ENCODE measurements at places on chromosomes 7 and 10.

DNA sequence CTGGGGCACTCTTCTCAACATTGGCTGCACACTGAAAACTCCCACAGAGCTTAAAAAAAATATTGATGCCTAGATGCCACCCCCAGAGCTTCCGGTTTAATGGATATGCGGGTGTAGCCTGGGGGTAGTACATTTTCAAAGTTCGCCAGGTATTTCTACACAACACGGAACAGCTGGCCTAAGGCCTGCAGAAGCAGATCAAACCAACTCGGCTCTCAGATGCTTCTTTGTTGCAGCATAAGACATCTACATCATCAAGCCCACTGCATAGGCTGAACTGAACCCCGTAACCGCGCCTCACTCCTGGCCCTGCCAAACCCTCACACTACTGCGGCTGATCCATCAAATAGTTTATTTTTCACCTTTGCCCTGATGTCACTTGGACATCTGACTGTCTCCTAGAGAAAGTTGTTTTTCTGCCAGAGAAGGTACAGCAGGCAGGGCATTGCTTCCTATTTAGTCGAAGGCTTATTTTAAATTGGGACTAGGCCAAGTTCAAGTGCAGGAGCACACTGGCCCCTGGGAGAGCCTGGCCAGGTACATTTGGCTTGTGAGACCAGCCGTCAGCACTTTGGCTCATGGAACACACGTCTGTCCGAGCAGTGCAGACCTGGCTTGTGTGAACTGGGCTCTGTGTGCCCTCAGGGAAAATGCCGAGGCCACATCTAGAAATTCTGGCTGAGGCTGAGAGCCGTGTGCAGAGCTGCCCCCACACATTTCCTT is 113.3 kb downstream of the TACC2 start:
- DNase-seq, result no peak

DNA sequence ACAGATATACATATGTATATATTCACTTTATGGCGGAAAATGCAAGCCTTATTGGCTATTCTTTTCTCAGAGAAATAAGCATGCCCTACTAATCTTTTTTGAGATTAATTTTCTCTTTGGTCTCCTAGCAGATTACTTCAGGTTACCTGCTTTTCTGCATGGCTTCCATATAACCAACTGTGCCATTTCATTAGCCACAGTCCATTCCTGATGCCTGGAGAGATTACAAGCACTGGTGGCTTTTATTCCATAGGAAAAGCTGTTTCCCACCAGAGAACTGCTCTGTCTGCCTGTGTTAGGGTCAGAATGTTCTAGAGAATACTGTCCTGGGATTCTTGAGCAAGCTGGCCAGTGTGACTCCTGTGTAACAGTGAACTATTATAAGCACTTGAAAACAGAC is 59.8 kb downstream of the LRRN3 start:
- DNase-seq, result no peak

- no peak for DNase-seq
Observed at GRCh38 chr7:83528925-83529423, 120.0 kb downstream of the SEMA3E start.

DNA sequence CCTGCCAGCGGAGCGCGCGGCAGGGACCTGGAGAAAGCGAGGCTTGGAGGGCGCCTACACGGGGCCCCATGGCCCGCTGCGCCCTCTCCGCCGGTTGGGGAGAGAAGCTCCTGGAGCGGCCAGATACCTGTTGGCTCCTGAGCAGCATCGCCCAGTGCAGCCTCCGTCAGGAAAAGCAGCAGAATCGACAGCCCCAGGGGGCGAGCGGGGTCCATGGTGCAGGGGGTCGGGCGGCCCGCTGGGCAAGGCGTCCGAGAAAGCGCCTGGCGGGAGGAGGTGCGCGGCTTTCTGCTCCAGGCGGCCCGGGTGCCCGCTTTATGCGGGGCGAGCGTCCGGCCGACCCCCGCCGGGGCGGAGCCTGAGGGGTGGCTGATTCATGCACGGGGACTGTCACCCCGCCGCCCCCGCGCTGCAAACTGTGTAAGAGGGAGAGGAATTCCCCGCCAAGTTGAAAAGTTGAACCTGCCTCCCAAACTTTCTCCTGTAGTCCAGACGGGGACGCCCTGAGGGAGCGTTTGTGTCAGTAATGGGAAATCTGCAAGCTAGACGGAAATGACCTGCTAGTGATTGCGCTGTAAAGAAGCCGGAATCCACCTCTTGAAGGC is at the start of gene TFPI2:
TFPI2 (minus strand) TSS at position 290 of the 605 bp plus-strand sequence; CDS start at position 215, 75 bp downstream.
- DNase-seq, result peak; percentile 58

DNA sequence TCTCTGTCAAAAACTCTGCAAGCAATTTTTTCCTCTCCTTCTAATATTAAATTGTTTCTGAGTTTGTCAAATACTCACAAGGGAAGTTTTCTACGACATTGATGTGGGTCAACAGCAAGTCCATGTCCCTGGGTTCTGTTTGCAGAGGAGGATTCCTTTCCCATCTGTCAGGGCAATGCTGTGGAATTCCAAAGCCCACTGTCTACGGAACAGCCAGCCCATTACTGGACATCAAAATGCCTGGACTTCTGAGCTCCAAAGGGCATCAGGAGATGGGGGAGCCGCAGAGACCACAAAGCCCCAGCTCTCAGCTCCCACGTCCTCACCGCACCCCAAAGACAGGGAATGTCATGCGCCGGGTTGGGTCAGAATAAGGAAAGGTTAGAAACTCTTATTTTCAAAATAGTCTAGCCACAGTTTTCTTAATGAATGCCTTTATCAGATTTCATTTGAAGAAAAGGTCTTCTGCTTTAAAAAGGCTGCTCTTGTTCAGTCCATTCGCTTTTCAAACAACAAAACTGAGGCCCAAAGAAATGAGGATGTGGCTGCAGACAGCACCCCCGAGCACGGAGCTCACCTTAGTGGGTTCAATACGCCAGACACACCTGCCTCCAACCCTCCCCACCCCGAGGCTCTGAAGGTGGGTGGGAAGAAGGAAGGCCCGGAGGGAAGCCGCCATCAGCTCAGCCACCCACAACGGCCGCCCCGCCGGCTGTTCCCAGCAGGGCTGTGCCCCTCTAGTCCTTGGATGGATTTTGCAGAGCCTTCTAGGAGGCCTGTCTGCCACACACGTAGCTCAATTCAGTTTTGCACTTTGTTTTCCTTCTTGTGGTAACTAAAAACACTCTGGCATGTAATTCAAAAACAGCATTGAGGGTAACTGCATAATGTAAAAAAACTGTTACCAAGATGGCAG is 44.7 kb downstream of the PTPRN2 start:
- no peak for DNase-seq

DNA sequence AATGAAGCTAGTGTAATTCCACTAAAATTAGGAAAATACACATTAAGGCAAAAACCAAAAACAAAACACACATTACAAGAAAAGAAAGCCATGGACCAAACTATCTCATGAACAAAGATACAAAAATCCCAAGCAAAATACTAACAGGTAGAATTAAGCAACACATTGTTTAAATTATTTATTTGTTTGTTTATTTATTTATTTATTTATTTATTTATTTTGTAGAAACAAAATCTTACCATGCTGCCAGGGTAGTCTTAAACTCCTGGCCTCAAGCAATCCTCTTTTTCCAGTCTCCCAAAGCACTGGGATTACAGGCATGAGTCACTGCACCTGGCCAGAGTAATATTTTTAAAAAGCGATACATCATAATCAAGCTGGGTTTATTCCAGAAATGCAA is 6.8 kb upstream of the SLC29A3 start:
- no peak for DNase-seq

DNA sequence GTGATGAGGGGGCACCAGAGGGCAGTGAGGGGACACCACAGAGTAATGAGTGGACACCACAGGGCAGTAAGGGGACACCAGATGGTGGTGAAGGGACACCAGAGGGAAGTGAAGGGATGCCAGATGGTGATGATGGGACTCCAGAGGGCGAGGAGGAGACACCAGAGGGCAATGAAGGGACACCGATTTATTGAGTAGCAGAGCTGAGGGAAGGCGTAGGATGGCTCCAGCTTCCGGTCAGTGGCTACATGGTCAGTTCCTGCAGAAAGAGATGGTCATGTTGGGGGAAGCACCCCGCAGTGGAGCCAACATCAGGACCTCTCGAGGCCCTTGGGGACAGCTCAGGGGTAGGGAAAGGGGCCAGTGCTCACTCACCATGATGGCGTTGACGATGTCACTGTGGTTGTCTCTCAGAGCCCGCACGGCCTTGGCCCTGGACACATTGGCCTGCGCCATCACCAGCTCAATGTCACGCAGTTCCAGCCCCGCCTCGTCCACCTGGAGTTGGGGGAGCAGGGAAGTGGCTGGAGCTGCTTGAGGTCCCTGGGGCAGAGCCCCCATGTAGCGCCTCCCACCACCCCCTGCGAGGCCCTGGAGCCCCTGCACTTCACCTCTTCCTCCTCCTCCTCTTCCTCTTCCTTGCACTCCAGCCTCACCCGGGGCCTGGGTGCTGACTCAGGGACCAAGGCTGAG is 8.4 kb downstream of the NACAD start:
- DNase-seq, result no peak

- no peak for DNase-seq
Observed at GRCh38 chr10:116848032-116848943, 1.0 kb upstream of the ENO4 start.

GRCh38 chr7:105583061-105583460 is 1.8 kb upstream of the EFCAB10 start:
- no peak for DNase-seq

- no peak for DNase-seq
Observed at GRCh38 chr7:53684693-53685092, 649.3 kb downstream of the POM121L12 start.

DNA sequence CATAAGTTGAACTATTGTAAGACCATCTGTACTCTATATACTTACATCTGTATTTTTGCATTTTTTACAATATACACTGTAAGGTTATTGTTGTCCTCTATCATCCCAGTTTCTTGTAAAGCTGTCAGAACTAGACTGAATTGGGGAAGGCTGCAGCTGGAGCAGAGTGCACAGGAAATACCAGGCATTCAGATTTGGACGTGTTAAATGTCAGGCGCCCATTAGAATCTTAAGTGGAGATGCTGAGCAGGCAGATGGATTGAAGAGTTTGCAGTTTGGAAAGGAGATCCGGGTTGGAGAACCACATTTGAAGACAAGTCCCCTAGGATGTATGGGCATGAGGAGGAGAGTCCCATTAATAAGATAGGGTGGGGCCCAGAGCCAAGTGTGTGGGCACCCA is 40.4 kb downstream of the MTURN start:
- DNase-seq, result no peak

GRCh38 chr7:66464059-66464458 is 164.6 kb upstream of the KCTD7 start:
- no peak for DNase-seq

DNA sequence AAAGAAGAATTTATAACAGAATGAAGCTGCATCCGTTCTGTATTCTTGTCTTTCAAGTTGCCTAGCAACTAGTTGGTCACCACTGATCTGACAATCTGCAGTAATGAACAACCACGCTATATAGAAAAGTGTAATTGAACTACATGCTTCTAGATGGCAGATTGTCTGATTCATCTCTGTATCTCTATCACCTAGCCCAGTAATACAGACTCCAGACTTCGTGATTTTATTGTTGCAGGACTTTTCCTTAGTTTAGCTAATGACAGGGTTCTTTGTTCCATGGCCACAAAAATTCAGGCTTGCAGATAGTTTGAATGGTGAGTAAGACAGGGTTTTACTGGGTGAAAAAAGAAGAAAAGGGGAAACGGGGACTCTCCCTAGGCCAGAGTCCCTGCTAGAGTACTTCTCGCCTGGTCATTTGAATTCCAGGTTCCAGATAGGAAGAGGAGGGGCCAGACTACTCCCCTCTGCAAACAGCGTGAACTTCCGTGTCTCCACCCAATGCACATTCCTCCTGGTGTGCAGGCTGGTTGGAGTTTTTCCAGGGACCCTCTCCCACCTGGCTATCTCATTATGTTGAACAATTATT is 45.9 kb downstream of the COL1A2 start:
- no peak for DNase-seq
